Fibroblast of lung (primary cell): ENCODE measurements at places on chromosomes 6 and 20.
A peak's percentile ranks its signal among the peaks of the same experiment; 100 is the strongest.

- H3K27me3 ChIP-seq = no peaks in the 10 kb centered on the region
- DNase-seq = no peak
- no peaks in the 10 kb centered on the region for H3K4me1 ChIP-seq
- no peak overlapping the region for H3K27ac ChIP-seq
- no peak overlapping the region for H3K4me3 ChIP-seq
- H3K36me3 ChIP-seq = no peaks in the 10 kb centered on the region
These were observed 3.5 kb downstream of the CTNNBL1 start for GRCh38 chr20:37697314-37697713.

- no peaks in the 10 kb centered on the region for H3K27me3 ChIP-seq
- H3K4me1 ChIP-seq = no peaks in the 10 kb centered on the region
- H3K36me3 ChIP-seq = no peaks in the 10 kb centered on the region
- no peak for DNase-seq
These were observed 118.1 kb downstream of the MYB start for GRCh38 chr6:135299256-135299655.

GRCh38 chr20:57266291-57267157, at the start of gene BMP7:
TSS of gene BMP7 (minus strand) at chr20:57266641. CDS start at chr20:57266122, 519 bp downstream.
- no peak within 1 kb of the TSS for H3K4me3 ChIP-seq
- peaks cover 20% of the 10 kb centered on the region for H3K27me3 ChIP-seq
- H3K36me3 ChIP-seq = no peaks in the 10 kb centered on the region
- DNase-seq = peak; percentile 16
- no peaks in the 10 kb centered on the region for H3K4me1 ChIP-seq

GRCh38 chr6:112343977-112344376, 3.2 kb upstream of the RFPL4B start:
- H3K4me3 ChIP-seq = no peak overlapping the region
- no peak for DNase-seq
- H3K27ac ChIP-seq = no peak overlapping the region

GRCh38 chr6:70149209-70149788, 153.6 kb downstream of the COL9A1 start:
- H3K4me1 ChIP-seq = no peaks in the 10 kb centered on the region
- no peaks in the 10 kb centered on the region for H3K36me3 ChIP-seq
- no peak for DNase-seq
- no peak overlapping the region for H3K4me3 ChIP-seq

DNA sequence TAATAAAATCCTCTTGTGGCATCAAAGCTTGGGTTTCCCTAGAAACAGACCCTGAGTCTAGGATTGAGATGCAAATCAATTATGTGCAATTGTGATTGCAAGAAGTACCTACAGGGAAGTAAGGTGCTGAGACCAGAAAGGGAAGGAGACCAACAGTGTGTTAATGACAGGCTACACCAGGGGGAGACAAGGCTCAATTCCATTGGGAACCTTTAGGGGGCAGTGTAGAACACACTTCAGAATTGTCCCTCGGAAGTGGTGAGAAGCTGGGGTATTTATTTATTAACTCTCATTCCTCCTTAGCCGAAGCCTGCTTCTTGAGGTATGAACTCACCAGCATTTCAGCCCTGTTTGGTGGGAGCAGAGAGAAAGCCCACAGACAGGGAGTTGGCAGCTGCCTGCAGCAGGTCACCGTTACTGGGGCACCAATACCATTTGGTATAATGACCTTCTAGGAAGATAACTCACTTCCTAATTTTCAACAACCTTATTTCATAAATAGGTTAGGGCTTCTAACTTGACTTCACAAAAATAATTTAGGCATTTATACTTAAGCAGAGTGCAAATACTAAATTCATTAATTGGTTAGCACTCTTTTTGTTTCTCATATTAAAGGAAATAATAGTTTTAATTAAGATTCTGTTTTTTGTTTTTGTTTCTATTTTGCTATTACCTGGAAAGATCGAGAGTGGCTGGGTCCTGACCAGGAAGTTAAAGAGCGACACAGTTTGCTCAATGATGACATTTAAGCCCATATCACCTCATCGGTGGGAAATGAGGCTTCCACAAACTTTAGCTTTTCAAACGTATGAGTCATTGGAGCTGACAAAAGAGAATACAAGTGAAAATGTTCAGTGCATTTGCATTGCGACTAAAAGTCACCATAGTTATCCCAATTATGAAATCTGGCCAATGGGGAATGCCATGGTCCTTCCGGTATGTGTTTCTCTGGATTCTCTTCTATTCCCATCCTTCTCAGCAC, 94.8 kb downstream of the BTBD3 start:
- H3K36me3 ChIP-seq = no peaks in the 10 kb centered on the region
- no peak overlapping the region for H3K4me3 ChIP-seq
- no peaks in the 10 kb centered on the region for H3K27me3 ChIP-seq
- H3K27ac ChIP-seq = no peak overlapping the region
- no peaks in the 10 kb centered on the region for H3K4me1 ChIP-seq
- peak; percentile 34 for DNase-seq

DNA sequence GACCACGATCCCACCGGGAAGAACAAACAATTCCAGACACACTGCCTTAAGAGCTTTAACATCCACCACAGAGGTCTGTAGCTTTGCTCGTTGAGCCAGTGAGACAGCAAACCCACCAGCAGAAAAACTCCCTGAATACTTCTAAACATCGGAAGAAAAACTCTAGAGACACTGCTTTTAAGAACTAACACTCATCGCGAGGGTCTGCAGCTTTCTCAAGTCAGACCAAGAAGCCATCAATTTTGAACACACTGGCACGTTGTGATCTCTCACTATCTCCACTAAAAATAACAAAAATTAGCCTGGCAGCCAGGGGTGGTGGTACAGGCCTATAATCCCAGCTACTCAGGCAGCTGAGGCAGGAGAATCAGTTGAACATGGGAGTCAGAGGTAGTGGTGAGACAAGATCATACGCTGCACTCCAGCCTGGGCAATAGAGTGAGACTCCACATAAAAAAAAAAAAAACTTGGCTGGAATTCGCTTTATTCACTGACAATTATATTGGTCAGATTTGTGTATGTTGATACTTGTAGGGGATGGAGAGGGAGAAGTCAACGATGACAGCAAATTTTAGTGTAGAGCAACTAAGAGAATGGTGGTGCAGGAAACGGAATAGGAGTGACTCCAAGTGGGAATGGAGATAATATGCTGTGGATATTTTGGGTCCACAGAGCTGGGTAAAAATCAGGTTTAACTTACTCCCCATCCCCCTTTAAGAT, 860 bp upstream of the TMEM14C start:
- H3K36me3 ChIP-seq = peaks cover 2% of the 10 kb centered on the region
- no peaks in the 10 kb centered on the region for H3K4me1 ChIP-seq
- H3K27ac ChIP-seq = peak overlapping the region; percentile 83
- H3K4me3 ChIP-seq = peak overlapping the region; percentile 83

DNA sequence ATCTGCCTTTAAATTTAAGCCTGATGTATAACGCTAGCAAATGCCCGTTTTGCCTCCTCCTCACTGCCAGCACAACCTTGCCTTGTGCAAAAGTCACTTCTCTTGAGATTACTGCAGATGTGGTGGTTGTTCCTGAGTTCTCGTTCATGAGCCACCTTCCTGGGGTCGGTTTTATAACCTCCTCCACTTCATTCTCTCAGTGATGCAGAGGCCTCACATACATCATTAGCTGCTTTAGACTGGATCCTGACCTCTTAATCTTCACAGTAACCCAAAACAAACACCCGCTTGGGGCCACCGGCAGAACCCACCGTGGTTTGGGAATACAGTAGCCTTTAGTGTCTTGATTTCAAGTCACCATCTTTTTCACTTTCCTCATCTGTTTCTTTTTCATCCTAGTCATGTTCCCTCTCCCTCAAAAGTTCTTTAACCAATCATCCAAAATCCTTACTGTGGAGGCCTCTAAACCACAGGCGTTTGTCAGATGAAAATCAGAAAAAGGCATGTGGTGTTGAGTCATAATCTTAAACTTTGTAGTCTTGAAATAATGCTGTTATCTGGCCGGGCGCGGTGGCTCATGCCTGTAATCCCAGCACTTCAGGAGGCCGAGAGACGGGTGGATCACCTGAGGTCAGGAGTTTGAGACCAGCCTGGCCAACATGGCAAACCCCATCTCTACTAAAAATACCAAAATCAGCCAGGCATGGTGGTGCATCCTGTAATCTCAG, 430.3 kb upstream of the SOX4 start:
- DNase-seq = peak; percentile 93
- H3K36me3 ChIP-seq = no peaks in the 10 kb centered on the region
- no peak overlapping the region for H3K27ac ChIP-seq
- no peaks in the 10 kb centered on the region for H3K4me1 ChIP-seq
- H3K4me3 ChIP-seq = no peak overlapping the region

DNA sequence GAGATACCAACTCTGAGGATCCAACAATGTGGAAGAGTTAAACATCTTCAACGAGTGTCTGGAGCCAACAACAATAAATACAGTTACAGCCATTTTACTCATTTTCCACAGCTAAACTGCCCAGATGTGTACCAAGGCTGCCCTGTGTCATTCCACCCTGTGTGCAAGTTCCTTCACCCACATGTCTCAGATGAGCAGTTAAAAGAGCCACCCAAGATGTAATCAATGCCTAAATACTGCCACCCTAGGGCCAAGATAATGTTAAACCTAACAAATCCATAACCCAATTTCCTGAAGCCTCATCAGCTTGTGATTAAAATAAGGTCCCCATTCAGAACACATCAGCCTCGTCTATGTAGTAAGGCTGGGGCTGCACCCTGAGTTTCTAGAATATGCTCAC, 59.9 kb downstream of the GMDS start:
- no peaks in the 10 kb centered on the region for H3K36me3 ChIP-seq
- H3K4me1 ChIP-seq = no peaks in the 10 kb centered on the region
- no peaks in the 10 kb centered on the region for H3K27me3 ChIP-seq
- no peak overlapping the region for H3K4me3 ChIP-seq
- H3K27ac ChIP-seq = no peak overlapping the region

GRCh38 chr6:161365633-161366032, 91.8 kb upstream of the AGPAT4 start:
- no peak overlapping the region for H3K4me3 ChIP-seq
- H3K27ac ChIP-seq = no peak overlapping the region
- no peaks in the 10 kb centered on the region for H3K27me3 ChIP-seq
- no peaks in the 10 kb centered on the region for H3K36me3 ChIP-seq
- no peaks in the 10 kb centered on the region for H3K4me1 ChIP-seq

- no peak overlapping the region for H3K4me3 ChIP-seq
- H3K27me3 ChIP-seq = no peaks in the 10 kb centered on the region
- H3K4me1 ChIP-seq = peaks cover 21% of the 10 kb centered on the region
- peak; percentile 84 for DNase-seq
- H3K27ac ChIP-seq = peak overlapping the region; percentile 20
- H3K36me3 ChIP-seq = no peaks in the 10 kb centered on the region
These were observed 65.9 kb upstream of the DDR1 start for GRCh38 chr6:30818391-30818841.

DNA sequence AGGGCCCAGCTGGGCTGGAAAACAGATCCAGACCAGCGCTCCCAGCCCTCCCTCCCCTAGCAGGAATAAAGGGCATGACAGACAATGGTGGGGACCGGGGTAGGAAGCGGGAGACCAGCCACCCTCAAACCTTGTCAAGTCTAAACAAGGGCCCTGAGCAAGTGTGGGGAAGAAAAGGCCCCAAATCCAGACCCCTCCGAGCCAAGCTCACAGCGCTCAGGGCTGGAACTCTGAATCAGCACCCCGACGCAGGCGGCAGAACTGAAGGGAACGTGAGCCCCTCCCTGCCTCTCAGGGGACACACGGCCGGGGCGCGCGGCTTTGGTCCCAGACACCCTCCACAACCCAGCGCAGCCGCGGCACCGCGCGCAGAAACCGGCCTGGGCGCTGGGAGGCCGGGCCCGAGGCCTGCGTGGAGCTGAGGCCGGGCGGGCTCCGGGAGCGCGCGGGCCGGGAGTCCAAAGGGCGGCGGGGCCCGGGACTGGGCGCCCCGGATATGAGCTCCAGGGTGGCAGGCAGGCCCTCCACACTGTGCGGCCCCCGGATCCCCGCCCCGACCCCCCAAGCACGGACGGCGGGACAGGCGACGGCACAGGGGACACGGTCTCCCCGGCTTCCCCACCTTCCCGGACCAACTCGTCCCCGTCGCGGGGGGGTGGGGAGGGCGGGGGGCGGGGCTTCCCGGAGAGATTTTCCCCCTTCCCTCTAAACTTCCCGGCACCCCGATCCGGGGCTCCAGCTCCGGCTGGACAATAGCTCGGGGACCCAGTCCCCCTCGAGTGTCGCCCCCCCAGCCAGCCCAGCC, 641 bp downstream of the TEAD3 start:
- peak overlapping the region; percentile 74 for H3K27ac ChIP-seq
- H3K27me3 ChIP-seq = no peaks in the 10 kb centered on the region
- peaks cover 33% of the 10 kb centered on the region for H3K4me1 ChIP-seq
- H3K4me3 ChIP-seq = peak overlapping the region; percentile 78
- H3K36me3 ChIP-seq = peaks cover 3% of the 10 kb centered on the region
